ENCODE measurements at places on chromosomes 3 and 15.
A peak's percentile ranks its signal among the peaks of the same experiment; 100 is the strongest.

DNA sequence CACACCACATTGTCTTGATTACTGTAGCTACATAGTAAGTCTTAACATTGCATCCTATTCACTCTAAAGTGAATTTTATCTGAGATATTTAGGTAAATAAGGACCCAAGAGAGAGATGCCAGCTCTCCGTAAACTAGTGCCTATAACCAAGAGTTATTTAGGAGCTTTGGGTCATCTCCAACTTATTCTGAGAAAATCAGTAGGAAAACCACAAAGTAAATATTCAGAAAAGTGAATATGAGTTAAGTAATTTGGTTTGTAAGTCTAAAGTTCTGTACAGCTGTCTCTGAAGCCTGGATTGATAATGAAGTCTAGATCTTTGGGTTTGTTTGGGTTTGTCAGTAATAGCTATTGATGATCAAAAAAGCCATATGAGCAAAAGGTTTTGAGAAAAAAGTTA, 120.0 kb downstream of the FNDC3B start:
- DNase-seq = no peak

- DNase-seq = no peak
Measured at GRCh38 chr3:142152384-142152783, 3.0 kb upstream of the TFDP2 start.

DNA sequence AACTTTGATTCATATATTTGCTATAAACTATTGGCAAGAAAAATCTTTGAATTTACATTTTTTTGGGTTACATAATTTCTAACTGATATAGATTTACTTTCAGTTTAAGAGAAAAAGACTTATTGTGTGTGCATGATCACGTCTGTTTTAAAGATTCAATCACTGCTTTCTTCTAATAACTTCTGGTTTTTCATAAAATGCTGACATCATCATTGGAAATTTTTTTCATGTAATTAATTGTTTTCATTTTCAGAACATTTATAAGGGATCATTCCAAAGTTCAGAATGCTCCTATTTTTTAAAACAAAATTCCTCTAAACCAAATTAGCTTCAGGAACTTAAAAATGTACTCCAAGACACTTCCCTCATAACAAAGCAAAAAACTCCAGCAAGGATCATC, 500.7 kb upstream of the GBE1 start:
- no peak for DNase-seq

DNA sequence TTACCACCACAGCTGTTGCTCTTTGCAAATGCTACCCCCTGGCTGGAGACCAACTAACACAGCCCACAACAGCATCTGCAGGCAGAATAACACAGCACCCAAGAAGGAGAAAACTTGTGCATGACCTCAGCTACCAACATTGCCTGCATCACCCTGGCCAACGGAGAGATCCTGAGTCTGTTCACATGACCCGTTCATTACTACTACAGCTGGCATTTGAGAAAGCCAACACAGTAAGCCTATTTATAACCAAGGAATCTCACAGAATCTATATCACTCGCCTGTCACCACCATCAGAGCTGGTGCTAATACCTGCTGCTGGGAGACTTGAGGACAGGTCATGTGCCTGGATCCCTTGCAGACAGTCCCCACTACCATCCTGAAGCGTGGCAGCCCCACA, 215.2 kb downstream of the POLQ start:
- no peak for DNase-seq

- DNase-seq = no peak
Measured at GRCh38 chr15:81894061-81894460, 151.8 kb downstream of the MEX3B start.

- no peak for DNase-seq
Measured at GRCh38 chr3:52399131-52399530, 45.8 kb downstream of the SEMA3G start.

DNA sequence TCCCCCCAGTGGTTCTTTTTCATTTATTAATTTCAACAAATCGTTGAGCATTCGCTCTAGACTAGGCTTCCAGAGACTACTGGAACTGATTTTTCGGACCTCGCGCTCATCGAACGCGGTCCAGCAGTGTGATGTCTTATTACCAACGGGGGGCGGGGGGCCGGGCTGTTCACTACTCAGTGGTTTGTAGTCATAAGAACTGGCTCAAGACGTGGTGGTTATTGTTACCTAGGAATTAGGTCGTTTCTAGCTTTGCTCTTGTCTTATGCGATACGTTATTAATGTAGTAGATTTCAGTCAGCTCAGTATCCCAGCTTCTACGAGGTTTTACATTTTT, 858 bp downstream of the RBM5 start:
- DNase-seq = no peak

GRCh38 chr3:14258906-14259904, 80.6 kb downstream of the LSM3 start:
- DNase-seq = no peak

DNA sequence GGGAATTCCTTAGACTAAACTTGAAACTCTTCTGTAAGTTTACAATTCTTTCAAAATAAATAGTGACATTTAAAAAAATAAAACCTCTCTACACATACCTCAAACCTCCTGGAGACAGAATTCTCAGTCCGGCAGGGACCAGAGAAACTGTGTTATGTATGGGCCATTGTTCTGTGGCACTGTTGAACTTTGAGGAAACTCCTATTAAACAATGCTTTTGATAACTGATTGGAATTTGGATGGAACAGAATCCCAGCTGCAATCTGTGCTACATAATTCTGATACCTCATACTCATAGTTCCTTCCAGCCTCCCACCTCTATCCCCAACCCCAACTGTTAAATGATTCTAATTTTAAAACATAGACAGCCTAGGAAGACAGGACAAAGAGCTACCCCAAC, 85.0 kb downstream of the TM4SF4 start:
- DNase-seq = no peak

GRCh38 chr15:71154607-71155200, 39.4 kb downstream of the THSD4 start:
- DNase-seq = no peak

DNA sequence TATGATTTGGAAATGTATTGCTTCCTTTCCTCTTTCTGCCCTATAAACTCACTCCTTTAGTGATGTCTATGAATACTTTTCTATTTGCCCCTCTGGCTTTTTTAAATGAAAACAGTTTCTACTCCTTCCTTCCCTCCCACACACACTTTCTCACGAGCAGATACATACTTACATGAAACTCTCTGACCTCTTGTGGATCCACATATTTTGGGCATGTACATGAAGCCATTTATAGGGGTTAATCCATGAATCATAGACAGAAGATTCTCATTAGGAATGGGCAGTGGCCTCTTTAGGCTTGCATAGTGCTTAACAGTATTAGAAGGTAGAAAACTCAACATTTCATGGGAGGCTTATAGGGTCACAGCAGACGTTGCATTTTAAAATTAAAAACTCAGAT, 24.8 kb downstream of the ANAPC13 start:
- no peak for DNase-seq

GRCh38 chr3:64685331-64685799, 2.4 kb downstream of the ADAMTS9 start:
- no peak for DNase-seq

- DNase-seq = no peak
Measured at GRCh38 chr3:152097770-152098169, 171.0 kb upstream of the MBNL1 start.

DNA sequence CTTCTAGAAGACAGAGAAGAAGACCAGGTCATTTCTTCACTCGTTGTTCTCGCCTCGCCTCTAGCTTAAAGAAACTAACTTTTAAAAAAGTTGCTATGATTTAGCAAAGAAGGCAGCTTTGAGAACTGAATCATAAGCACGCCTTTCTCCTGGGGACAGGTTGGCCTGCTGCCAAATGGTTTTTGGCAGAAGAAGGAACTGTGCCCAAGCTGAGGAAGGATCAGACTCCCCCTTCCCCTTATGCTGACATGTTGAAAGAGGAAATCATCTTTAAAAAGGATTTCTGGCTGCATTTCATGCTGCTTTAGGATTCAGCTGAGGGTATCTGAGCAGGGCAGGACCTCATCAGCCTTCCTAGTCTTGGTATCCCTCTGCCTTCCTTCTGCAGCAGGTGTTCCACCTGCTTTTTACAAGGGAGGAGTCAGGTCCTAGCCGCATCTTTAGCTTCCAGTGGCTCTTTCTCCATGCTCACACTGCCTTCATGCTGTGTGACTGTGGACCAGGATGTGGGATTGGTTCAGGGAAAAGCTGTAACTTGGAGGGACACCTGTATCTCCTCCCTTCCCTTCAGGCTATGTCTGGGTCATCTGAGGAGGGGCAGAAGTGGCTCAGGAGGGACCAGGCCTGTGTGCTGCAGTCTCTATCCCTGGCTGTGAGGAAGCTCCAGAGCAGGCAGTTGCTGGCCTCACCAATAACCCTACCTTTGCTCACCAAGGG, 34.1 kb upstream of the HACD2 start:
- peak; percentile 60 for DNase-seq

Measured in anterior cingulate cortex (tissue), 58 donors.